ENCODE measurements at places on chromosomes 6 and 20.
A peak's percentile ranks its signal among the peaks of the same experiment; 100 is the strongest.

DNA sequence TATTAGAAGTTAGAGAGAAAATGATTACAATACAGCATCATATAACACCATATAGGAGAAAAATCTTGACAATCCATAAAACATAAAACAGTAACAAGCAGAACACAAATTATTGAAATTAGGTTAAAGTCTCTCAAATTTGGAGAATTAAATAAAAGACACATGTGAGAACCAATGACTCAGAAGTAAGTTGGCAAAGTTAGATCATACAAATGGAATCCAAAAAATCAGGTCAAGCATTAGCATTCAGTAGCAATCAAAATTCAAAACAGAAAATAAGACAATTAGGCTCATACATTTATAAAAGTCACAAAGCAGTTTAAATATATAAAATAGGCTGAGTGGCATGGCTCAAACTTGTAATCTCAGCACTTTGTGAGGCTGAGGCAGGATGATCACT lies 775.6 kb downstream of the PHF3 start:
- no peak for DNase-seq

DNA sequence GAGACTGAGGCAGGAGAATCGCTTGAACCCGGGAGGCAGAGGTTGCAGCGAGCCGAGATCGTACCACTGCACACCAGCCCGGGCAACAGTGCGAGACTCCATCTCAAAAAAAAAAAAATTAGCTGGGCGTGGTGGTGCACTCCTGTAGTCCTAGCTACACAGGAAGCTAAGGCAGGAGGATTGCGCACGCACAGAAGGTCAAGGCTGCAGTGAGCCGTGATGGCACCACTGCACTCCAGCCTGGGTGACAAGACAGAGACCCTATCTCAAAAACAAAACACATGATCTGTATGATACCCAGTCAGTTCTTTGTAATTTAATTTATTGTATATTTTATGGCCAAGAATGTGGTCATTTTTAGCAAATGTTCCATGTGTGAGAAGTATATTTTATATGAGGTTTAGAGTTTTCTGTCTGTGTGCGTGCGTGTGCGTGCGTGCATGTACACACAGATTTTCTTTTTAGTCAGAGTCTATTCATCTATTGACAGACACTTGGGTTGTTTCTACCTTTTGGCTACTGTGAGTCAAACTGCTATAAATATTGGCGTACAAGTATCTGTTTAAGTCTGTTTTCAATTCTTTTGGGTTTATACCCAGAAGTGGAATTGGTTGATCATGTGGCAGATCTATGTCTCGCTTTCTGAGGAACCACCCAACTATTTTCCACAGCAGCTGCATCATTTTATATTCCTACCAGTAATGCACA lies 22.2 kb upstream of the MYL9 start:
- no peak for DNase-seq

GRCh38 chr20:3102575-3103368 lies 18.2 kb upstream of the AVP start:
- DNase-seq, result no peak

- DNase-seq, result no peak
Observed at GRCh38 chr20:37231947-37232630, 29.5 kb downstream of the GHRH start.

GRCh38 chr6:33716890-33717632 lies 5.6 kb upstream of the UQCC2 start:
- no peak for DNase-seq

DNA sequence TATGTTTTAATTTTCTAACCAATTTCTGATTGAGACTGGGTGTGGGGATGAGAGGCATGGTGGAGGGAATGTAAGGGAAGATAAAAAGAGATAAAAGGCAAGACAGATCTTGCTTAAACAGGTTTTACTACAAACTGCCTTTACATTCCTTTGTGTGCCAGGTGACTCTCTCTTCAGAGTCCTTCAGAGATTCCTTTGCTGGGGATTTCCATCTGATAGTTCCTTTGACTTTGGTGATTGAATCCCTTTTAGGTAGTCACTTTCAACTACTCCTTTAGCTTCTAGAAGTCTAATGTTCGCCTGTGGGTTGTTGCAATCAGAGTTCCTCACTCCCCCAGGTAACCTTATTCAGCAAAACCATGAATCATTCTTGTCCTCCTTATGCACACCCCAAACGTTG lies 283.3 kb upstream of the MANEA start:
- DNase-seq, result no peak

DNA sequence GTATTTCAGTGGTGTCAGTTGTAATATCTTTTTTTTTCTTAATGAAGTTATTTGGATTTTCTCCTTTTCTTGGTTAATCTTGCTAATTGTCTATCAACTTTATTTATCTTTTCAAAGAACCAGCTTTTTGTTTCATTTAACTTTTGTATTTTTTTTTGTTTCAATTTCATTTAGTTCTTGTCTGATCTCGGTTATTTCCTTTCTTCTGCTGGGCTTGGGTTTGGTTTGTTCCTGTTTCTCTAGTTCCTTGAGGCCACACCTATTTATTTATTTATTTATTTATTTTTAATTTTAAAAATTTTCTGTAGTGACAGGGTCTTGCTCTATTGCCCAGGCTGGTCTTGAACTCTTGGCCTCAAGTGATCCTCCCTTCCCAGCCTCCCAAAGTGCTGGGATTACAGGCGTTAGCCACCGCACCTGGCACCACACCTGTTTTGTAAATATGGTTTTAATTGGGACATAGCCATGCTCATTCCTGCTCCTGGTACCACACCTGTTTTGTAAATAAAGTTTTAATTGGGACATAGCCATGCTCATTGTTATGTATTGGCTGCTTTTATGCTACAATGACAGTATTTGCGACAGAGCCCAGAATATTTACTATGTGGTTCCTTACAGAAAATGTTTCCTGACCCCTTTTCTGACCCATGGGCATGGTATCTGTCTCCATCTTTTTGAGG lies 22.2 kb downstream of the KDM1B start:
- DNase-seq, result no peak

DNA sequence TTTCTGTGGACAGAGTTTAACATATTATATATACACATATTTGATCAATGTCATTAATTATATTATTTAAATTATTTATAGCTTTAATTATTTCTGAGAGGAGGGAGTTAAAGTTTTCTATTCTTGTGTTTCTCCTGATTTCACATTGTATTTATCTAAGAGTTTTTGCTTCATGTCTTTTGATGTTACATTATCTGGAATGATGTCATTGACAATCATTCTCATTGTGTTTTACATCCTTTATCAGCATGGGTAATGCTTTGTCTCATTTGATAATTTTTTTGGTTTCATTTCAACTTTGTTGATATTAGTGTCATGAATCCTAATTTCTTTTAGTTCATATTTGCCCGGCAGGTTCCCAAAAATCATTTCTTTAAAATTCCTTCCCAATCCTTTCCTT lies 56.7 kb upstream of the TOX2 start:
- DNase-seq, result no peak

- no peak for DNase-seq
Observed at GRCh38 chr6:15096894-15097837, 148.7 kb upstream of the JARID2 start.

GRCh38 chr6:157558049-157558448 lies 177.1 kb downstream of the ZDHHC14 start:
- DNase-seq, result no peak

DNA sequence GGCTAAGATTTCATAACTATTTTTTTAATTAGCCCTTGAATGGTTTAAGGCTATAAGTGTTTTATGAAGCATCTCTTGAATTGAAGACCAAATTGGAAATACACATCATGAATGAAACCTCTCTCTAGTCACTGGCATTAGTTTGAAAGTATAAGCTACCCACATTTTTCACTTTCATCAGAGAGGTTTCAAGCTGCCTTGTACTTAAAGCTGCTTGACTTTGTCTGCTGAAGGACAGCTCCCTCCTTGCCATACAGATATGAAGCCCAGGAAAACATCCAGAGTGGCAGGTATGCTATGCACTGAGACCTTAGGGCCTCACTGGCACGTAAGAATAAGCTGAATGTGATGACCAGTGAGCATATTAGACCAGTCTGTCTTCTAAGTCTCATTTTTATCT lies 62.7 kb downstream of the ELOVL2 start:
- DNase-seq, result no peak

- no peak for DNase-seq
Observed at GRCh38 chr20:11447371-11448100, 470.2 kb upstream of the BTBD3 start.

- no peak for DNase-seq
Observed at GRCh38 chr20:17129089-17129488, 97.8 kb upstream of the PCSK2 start.

DNA sequence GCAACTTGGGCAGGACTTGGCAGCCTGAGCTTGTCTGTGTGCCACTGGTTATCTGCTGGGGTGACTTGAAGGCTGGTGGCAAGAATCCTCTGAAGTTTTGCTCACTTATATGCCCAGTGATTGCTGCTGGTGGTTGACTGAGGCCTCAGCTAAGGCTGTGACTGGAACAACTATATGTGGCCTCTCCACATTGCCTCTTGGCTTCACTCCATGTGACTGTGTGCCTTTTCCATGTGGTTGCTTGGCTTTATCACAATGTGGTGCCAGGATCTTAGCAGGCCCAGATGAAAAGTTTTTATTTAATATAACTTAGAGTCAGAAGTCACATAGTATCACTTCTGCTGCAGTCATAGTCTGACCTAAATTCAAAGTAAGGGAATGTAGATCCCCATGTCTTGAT lies 104.5 kb downstream of the ADAT2 start:
- DNase-seq, result no peak

DNA sequence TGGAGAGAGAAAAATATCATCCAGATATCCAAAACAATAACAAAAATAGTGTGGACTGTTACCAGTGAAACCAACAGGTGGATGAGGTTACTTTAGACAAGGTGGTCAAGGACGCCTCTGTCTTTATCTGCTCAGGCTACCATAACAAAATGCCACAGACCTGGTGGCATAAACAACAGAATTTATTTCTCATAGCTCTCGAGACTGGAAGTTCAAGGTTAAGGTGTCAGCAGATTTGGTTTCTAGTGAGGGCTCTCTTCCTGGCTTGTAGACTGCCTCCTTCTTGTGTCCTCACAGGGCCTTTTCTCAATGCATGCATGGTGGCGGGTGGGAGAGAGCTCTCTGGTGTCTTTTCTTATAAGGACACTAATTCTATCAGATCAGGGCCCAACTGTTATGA lies 21.1 kb upstream of the LBP start:
- DNase-seq, result no peak

- no peak for DNase-seq
Observed at GRCh38 chr6:150201285-150201684, 58.4 kb downstream of the PPP1R14C start.

- DNase-seq, result no peak
Observed at GRCh38 chr20:1364106-1364505, 28.7 kb downstream of the FKBP1A start.

DNA sequence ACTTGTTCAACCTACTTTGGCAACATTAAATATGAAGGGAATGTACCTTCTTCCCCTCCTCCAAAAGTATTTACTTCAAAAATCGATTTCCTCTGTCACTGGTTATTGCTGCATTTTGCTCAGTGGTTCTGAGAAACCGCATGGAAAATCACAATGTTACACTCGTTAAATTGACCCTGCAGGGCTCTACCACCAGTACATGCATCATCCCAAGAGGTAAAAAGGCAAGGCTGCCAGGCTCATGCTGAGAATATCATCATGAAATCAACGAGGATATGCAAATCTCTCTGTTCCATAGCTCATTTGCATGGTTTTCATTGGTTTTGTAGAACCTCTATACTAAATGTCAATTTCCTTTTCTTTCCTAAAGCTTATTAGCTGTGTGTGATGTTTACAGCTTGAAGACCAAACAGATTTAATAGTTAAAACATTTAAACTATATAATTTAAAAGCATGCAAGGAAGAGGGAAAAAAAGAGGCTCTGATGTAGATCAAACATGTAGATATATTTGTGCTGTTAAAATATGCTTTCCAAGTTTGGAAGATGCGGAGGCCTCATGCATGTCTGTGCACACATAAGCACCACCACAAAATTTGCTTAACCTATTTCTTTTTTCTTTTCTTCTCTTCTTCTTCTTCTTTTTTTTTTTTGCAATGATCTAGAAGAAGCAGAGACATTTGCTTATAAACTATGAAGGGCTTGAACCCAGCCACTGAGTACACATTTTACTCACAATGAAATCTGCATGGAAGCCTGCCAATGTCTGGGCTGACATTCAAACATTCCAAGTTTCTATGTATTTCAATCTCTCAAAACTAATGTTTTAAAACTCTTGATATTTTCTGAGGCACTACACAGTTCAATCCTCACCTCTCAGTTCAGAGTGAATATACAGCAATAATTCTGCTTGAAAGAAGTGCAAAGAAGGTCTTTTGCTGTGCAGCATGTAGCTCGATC lies 194.0 kb downstream of the GMPR start:
- DNase-seq, result no peak

DNA sequence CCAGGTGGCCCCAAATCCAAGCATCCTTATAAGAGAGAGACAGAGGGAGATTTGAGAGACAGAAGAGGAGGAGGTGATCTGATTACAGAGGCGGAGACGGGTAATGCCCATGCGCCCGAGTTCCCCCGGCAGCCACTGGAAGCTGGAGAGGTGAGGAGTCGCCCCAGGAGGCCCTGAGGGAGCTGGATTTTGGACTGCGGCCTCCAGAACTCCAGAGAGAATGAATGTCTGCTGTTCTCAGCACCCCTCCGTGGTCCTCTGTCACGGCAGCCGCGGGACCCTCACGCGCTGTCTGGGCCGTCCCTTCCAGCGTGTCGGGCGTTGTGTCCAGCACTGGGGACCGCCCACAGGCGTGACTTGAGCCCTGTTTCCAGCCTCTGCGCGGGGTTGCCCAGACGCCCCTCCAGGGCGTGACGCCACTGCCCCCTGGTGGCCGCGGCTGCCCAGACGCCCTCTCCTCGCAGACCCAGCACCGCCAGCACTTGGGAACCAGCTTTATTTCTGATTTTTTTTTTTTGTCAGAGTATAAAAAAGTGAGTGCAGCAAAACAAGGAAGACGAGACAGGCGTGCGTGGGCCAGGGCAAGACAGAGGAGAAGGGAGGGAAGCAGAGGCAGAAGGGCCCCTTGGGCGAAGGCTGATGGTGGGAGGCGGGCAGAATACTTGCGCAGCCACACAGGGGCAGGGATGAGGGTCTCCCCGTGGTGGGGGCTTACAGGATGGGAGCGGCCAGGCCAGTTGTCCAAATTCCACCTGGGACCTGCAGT lies 4.1 kb upstream of the ZNF512B start:
- DNase-seq, result peak; percentile 62

- no peak for DNase-seq
Observed at GRCh38 chr20:33423141-33423834, 20.3 kb downstream of the SNTA1 start.

DNA sequence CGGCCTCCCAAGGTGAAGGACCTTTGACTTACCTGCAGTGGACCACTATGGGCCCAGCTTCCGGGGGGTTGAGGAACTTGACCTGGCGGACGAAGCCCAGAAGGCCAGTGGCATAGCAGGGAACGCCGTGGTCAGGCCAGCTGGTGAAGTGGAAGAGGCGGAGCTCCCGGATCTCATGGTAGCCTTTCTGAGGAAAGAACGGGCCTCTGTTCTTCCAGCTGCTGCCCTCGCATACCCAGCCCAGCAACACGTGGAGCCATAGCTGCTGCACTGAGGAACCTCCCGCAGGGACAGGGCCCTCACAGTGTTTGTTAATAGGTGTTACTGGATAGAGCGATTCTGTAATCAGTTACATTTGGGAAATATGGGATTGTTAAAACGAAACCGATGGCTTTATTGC lies 492.1 kb upstream of the CHD6 start:
- DNase-seq, result no peak

- no peak for DNase-seq
Observed at GRCh38 chr20:58584051-58584824, 66.8 kb upstream of the STX16 start.

GRCh38 chr20:6165346-6165745 lies 42.5 kb upstream of the FERMT1 start:
- no peak for DNase-seq

Data from stimulated activated CD8-positive, alpha-beta memory T cell treated with anti-CD3 and anti-CD28 coated beads, Interleukin-7, amount 100 ng/mL, for 1 hour (primary cell).